ENCODE measurements at places on chromosomes 3 and 15. TPM values are rescaled to one million over a fixed set of nuclear protein-coding genes. Genes with fewer than 3 reads are reported as not detected.

- no peak for DNase-seq
Observed at GRCh38 chr15:67836955-67837354, 2.9 kb downstream of the RNU6-1 start.

CPA3 gene
- polyA plus RNA-seq = 0.21 TPM

- no peak for DNase-seq
Observed at GRCh38 chr3:160450846-160451245, 1.3 kb upstream of the TRIM59 start.

ERICH6 gene
- polyA plus RNA-seq = 0.62 TPM

GRCh38 chr15:87799838-87800237 lies 456.7 kb downstream of the NTRK3 start:
- DNase-seq = no peak

CORO2B gene
- polyA plus RNA-seq = 24.5 TPM

DNA sequence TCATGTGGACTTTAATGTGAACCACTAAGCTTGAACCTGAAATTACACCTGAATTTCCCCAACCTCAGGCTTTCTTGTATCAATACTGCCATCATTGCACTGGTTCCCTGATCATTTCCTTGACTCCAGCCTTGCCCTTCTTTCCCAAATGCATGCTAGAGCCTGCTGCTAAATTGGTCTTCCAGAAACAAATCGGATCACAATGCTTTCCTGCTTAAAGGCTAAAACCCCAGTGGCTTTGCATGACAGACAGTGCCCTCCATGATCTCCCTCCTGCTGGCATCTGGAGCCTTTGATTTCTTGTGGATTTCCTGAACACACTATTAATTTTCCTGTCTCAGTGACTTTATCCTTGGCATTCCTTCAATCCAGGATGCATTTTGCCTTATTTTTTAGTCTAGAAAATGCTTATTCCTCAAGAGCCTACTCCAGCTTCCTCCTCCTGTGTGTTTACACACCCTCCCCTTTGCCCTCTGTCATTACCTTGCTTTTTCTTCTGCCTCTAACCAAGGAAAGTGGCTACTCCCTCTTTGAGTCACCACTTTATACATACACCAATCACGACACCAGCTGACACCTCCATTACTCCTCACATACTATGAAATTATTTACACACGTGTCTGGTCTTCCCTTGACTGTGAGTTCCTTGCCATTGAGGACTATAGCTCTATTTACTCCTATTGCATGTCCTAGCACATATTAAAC lies 214.6 kb downstream of the KCNAB1 start:
- DNase-seq = no peak

SLC2A2 gene
- 17.3 TPM for polyA plus RNA-seq

- no peak for DNase-seq
Observed at GRCh38 chr3:15926871-15927270, 129.1 kb upstream of the ANKRD28 start.

- no peak for DNase-seq
Observed at GRCh38 chr3:129003578-129004112, 2.5 kb downstream of the EFCC1 start.

GRCh38 chr3:134911586-134912548 lies 116.8 kb downstream of the EPHB1 start:
- no peak for DNase-seq

GRCh38 chr3:114132500-114132899 lies 46.4 kb downstream of the DRD3 start:
- DNase-seq = no peak

- DNase-seq = no peak
Observed at GRCh38 chr3:65716071-65716751, 322.5 kb downstream of the MAGI1 start.

- DNase-seq = no peak
Observed at GRCh38 chr3:77506384-77506783, 466.5 kb downstream of the ROBO2 start.

- DNase-seq = no peak
Observed at GRCh38 chr3:14166877-14167603, 11.4 kb downstream of the XPC start.

DNA sequence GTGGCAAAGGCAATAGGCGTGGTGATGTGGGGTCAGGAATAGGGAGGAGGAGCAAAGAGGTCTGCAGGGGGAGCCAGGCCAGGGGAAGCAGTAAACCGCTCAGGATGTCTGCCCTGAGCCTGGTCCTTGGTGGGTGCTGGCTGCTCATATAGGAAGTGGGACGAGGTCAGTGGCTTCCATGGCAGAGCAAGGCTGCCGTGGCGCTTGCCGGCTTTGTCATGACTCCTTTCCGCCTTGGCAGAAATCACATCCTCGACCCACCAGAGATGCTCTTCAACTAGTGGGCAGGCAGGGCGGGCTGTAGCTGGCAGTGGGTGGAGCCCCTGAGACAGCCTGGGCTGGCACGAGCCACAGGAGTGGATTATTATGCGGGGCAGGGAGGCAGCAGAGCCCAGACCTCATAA lies 13.1 kb upstream of the SKOR1 start:
- DNase-seq = no peak

SLC27A2 gene
- 68.0 TPM for polyA plus RNA-seq

- no peak for DNase-seq
Observed at GRCh38 chr3:126085276-126085675, 1.4 kb upstream of the SLC41A3 start.

ATP8B4 gene
- 3.9 TPM for polyA plus RNA-seq

DNA sequence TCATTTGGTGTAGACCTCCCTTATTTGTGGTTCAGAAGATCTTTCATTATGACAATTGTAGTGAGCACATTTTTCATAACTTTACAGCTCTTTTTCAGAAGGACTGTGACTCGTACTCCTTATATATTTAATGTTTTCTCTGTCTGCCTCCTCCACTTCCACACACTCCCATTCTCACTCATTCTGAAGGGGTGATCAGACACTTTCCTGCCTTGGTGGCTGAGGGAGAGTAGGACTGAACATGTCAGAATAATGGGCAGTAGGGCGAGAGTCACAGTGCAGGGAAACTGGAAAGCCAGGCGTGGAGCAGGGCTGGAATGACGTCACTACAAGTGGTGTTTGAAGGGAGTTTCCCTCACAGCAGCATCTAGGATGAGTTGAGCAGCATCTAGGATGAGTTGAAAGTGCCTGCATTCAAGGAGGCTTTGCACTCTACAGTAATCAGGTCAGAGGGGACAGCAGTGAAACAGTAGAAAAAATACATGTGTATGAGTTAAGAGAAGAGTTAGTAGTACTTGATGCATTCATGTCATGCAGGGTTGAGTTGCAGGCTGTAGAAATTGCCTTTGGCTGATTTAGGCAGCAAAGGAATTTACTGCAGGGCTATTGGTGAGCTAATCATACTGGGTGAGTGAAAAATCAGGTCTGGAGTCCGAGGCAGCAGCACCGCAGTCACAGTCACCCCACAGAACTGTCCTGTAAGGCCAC lies 36.3 kb upstream of the FBXL22 start:
- no peak for DNase-seq

GRCh38 chr3:184227481-184227935 lies 1.9 kb upstream of the VWA5B2 start:
- DNase-seq = no peak

- no peak for DNase-seq
Observed at GRCh38 chr3:130379274-130379673, 33.8 kb downstream of the COL6A5 start.

DNA sequence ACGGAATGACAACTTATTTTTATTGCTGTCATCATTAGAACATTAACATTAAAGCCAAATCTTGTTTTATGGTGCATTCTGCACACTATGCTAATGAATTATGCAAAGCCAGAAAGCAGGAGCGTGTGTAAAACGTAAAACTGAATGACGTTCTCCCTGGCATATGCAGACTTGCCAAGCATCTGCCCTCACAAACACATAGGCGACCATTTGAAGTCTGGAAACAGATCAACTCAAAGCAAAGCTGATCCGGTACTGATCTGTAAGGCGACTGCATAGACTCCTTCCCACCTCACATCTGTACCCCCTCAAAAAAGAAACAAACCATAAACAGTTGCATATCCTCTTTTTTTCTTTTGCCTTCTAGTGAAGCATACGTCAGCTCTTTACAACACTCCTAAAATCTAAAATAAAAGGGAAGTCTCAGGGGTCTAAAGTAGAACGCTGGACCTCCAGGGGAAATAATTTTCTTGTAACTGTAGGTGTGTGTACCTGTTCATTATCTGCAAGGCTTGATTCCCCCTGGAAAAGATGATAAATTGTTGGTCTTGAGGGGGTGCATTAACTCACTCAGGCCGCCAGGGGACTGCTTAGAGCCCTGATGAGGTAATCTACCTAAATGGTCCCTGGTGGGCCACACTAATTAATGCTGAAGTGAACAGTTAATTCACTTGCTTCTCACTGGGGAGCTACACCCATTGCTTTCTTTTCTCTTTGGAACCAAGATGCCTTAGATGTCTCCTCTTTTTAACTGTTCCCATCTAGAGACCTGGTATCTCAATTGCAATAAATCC lies 231.4 kb downstream of the CDIN1 start:
- no peak for DNase-seq

GRCh38 chr3:35200056-35200455 lies 439.3 kb upstream of the ARPP21 start:
- no peak for DNase-seq

DNA sequence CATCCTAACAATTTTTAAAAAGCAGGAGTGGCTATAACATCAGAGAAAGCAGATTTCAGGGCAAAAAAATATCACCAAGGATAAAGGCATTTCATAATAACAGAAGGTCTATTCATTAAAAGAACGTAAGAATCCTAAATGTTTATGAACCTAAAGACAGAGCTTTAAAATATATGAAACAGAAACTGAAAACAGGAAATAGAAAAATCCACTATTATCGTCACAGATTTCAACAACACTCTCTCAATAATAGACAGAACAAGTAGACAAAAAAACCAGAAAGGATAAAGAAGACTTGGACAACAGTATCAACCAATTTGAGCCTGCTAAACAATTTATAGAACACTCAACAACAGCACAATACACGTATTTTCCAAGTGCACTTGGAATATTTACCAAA lies 71.4 kb downstream of the FBXL22 start:
- no peak for DNase-seq

DNA sequence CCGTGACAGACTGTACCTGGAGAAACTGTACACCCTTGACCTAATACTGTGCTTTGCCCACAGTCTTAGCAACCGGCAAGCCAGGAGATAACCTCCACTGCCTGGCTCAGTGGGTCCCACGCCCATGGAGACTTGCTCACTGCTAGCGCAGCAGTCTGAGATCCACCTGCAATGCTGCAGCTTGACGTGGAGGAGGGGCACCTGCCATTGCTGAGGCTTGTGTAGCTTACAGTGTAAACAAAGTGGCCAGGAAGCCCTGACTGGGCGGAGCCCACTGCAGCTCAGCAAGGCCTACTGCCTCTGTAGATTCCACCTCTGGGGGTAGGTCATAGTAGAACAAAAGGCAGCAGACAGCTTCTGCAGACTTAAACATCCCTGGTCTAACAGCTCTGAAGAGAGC lies 189.3 kb downstream of the EDEM1 start:
- no peak for DNase-seq

DNA sequence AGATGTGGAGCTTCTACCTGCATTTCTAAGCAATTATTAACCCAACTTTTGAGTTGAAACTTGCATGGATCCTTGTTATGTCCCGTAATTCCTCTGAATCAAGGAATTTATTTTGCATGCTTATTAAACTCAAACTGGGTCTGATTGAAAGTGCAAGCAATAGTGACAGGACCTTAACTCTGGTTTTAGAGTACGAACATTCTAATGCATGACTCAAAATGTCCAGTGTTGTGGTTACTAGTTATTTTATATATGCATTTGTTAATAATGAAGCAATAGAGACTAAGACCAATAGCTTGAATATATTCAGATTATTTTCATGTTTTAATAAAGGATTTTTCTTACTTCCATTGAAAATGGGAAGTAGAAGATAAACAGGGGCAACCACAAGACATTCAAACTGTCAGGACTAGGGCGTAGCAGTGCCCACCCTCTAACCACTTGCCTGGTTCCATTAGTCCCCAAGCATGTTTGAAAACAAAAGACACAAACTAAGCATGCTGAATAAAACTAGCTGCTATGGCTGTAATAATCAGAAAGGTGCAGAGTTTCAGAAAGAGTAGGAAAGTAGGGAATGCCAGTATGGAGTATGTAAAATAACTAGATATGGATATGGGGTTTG lies 28.1 kb downstream of the OIP5 start:
- DNase-seq = no peak

DNA sequence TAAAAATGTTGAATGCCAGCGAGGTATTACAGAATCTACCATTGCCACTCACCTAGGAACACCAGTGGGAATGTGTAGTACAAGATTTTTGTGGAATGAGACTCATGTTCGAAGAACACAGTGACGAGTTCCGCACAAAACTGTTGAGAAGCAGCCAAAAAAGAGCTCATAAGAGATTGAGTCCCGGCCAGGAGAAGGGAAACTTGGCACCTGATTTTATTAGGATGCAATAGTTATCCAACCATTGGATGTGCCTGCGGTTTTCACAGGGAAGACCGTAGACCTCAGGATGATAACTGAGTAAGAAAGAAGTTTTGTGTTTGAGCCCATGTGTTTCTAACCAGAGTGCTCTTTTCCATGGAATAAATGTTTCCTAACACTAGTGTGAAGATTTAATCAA lies 88.9 kb downstream of the PTPRG start:
- no peak for DNase-seq

TMEM212 gene
- 0.09 TPM for polyA plus RNA-seq

GPR176 gene
- polyA plus RNA-seq = 15.1 TPM

DNA sequence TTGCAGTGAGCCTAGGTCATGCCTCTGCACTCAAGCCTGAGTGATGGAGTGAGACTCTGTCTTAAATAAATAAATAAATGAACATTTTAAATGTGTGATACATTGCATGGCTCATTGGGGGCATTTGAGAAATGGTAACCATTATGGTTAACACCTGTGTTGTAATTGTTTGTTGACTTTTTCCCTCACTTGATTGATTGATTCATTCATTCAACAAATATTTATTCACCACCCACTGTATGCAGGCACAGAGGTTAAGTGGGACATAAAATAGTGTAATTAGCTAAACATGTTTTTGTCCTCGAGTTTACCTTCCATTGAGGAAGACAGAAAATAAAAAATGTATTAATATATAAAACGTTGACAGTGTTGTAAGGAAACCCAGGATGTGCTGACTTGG lies 127.1 kb upstream of the ANKRD28 start:
- no peak for DNase-seq

DNA sequence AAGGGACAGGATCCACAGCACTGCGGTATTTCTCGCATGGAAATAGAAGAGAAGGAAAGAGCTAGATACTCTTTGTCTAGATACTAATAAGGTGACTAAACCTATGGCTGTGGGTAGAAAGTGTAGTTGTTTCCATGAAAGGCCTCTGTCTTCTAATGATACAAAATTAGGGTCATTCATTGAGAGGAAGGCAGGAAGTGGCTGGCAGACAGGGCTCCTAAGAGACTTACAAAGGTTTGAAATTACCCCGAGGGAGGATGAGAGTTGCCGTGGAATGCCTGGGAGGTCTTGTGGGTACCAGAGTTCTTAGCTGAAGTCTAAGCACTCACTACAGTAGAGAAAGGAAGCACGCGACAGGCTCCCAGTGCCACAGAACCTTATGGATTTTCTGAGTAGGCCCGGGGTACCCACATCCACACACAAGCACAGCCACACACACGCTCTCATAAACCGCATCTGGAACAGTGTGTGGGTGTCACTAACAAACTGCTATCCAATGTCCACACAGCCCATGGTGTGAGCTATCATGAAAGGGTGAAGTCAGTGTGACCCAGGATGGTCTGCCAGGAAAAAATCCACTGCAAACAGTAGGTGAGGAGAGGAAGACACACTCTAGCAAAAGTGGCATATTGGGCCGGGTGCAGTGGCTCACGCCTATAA lies 221.4 kb downstream of the FAM43A start:
- no peak for DNase-seq

GOLGA6A gene
- polyA plus RNA-seq = 0.06 TPM

KNSTRN gene
- 34.7 TPM for polyA plus RNA-seq
